ENCODE measurements at places on chromosomes 5 and 9. TPM values are rescaled to one million over a fixed set of nuclear protein-coding genes. Genes with fewer than 3 reads are reported as not detected.

Gene NKD2
- 8.0 TPM for total RNA-seq

- DNase-seq = no peak
These were observed 27.0 kb downstream of the RAPGEF6 start for GRCh38 chr5:131607903-131608540.

Gene PGM5
- total RNA-seq = 16.2 TPM

- no peak for DNase-seq
These were observed 43.8 kb upstream of the CTSL start for GRCh38 chr9:87682085-87682484.

GRCh38 chr9:26356491-26356890 lies 536.1 kb downstream of the CAAP1 start:
- DNase-seq = no peak

Gene FOXD4L5
- 0.64 TPM for total RNA-seq

Gene HK3
- 0.82 TPM for total RNA-seq
